WTC11 (cell line): ENCODE measurements at places on chromosomes 5 and 9. TPM values are rescaled to one million over a fixed set of nuclear protein-coding genes. Genes with fewer than 3 reads are reported as not detected.

- H3K4me1 ChIP-seq = peaks cover 39% of the 10 kb centered on the region
- H3K27me3 ChIP-seq = peaks cover 54% of the 10 kb centered on the region
- H3K27ac ChIP-seq = no peak within 1 kb of the TSS
- H3K36me3 ChIP-seq = no peaks in the 10 kb centered on the region
- peak; percentile 72 for DNase-seq
Observed at GRCh38 chr5:176629853-176630680, at the start of the genes EIF4E1B and SNCB. EIF4E1B (plus strand) TSS chr5:176630675; CDS start chr5:176642788, 12,113 bp downstream. SNCB (minus strand) TSS chr5:176630534; CDS start chr5:176629654, 880 bp downstream.

PPP2R2B gene
- total RNA-seq = 12.7 to 20.3 TPM (median 13.2 TPM) in 3 replicates

PDE8B gene
- total RNA-seq = 0.31 to 0.62 TPM (median 0.53 TPM) in 3 replicates

DNA sequence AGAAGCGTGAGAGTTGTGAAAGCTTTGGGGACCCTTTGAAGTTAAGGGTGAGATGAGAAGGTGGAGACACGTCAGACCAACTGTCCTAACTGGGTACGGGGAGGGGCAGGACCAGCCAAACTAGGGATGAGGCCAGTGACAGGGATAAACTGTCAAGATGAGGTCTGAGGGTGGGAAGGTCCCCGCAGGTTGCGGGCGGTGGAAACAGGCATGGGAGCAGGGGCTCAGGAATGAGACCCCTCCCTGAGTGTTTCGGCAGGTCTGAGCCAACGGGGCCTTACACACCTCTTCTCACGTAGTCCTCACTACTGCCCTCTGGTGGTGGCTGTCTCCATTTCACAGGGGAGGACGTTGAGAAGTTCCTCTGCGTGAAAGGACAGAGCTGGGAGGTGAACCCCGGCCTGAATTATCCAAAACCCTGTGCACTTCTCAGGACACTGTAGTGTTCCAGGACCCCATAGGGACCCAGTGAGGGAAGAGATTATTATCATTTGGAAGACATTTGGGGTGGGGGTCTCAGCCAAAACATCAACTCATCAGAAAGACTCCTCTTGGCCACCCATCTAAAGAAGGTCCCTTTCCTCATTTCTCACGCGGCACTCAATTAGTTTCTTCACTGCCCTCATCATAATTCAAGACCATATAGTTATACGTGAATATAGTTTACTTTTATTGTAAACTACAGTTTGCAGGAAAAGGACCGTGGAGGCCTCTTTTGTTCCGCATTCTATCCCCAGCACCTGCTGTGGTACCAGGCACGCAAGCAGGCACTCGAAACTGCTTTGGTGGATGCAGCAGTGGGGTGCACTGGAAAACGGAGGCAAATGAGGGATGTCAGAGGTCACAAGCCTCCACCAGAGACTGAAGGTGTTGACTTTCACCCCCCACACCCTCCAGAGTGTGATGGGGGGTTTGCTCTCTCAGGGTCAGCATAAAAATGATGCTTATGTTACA, 21.7 kb upstream of the NANS start:
- no peak overlapping the region; the same call in 1 of the 2 replicates for H3K4me3 ChIP-seq
- no peak overlapping the region for H3K27ac ChIP-seq
- peaks cover 5% of the 10 kb centered on the region; the same call in 1 of the 2 replicates for H3K4me1 ChIP-seq
- DNase-seq = peak; percentile 93
- H3K27me3 ChIP-seq = peaks cover 21% of the 10 kb centered on the region

FOXD1 gene
- total RNA-seq = 7.0 to 10.3 TPM (median 7.9 TPM) in 3 replicates
